ENCODE measurements at places on chromosomes 13 and 19.

- no peak for DNase-seq
Observed at GRCh38 chr19:7506385-7507328, 9.2 kb upstream of the ZNF358 start.

DNA sequence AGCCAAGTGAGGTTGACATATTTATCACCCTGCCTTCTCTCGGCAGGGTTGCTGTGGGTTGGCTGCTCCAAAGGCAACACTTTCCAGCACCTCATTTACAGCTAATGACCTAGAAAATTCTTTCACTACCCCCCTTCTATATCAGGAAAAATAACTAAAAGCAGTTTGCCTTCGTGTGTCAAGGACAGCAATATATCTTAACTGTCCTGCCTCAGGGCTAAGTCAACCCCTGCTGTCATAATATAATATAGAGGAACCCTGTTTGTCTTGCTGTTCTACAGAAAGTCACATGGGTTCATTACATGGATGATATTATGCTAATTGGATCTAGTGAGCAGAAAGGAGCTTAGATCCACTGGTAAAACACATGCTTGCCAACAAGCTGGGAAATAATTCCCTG, 28.1 kb upstream of the USP12 start:
- DNase-seq, result no peak

DNA sequence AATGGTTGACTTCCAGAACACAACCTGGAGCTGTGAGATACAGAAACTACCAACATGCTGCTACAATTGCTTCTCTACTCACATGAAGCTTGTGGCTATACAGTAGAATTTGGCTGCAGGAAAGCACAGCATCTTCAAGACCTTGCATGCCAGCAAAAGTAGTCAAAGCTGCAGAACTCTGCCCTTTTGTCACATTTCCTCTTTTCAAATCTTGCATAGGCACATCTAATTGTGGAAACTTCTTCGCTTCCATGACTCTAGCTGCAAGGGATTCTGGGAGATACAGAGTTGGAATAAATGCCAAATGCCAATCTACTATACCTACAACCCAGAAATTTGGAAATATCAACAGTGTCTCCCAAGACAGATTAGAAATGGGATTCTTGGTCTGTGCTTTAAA, 462.2 kb downstream of the FOXO1 start:
- no peak for DNase-seq

DNA sequence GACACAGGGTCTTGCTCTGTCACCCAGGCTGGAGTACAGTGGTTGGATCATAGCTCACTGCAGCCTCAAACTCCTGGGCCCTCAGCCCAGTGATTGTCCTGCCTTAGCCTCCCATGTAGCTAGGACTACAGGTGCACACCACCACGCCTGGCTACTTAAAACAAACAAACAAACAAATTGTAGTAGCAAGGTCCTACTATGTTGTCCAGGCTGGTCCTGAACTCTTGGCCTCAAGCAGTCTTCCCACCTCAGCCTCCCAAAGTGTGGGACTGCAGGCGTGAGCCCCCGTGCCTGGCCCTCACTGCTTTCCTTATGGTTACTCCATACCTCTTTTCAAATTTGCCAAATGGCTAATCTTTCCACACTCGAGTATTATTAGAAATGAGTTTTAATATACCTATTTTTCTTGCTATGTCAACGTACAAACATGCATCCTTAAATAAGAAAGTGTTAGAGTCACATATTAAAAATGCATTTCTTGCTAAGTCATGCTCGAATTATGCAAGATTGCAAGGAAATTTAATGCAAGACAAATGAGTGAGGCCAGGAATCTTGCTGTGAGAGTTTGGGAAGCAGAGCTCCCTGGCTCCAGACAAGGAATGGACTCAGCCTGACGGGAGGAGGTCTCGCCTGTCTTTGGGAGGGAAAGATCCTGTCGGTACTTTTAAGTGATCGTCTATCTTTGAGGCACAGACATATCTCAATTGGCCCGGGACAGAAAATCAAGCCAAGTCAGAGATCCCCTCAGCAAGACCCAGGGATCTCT, 39.4 kb downstream of the RFX2 start:
- no peak for DNase-seq

- DNase-seq, result no peak
Observed at GRCh38 chr19:38922482-38922881, 8.1 kb downstream of the SARS2 start.

- no peak for DNase-seq
Observed at GRCh38 chr13:76516586-76516985, 369.6 kb downstream of the KCTD12 start.
